Activated T-helper 17 cell treated with anti-CD3 and anti-CD28 coated beads, Interleukin-2, amount 50 U/mL, for 72 hours (primary cell): ENCODE measurements at places on chromosomes 16 and 17.

DNA sequence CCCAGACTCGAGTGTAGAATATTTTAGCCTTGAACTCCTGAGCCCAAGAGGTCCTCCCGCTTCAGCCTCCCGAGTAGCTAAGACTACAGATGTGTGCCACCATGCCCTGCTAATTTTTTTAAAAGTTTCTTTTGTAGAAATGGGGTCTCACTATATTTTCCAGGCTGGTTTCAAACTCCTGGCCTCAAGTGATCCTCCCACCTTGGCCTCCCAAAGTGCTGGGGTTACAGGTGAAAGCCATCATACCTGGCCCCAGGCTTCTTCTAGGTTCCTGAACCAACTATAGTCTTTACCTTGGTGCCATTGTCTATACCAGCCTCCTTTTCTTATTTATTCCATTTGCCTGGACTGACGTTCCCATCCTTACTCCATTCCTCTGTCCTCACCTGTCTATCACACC, 17.1 kb upstream of the PRKAR1A start:
- no peak for ATAC-seq

GRCh38 chr17:4834681-4835020, 1.5 kb downstream of the MINK1 start:
- no peak for ATAC-seq

- ATAC-seq: no peak
These were observed 46.9 kb downstream of the NFATC3 start for GRCh38 chr16:68131813-68132706.

DNA sequence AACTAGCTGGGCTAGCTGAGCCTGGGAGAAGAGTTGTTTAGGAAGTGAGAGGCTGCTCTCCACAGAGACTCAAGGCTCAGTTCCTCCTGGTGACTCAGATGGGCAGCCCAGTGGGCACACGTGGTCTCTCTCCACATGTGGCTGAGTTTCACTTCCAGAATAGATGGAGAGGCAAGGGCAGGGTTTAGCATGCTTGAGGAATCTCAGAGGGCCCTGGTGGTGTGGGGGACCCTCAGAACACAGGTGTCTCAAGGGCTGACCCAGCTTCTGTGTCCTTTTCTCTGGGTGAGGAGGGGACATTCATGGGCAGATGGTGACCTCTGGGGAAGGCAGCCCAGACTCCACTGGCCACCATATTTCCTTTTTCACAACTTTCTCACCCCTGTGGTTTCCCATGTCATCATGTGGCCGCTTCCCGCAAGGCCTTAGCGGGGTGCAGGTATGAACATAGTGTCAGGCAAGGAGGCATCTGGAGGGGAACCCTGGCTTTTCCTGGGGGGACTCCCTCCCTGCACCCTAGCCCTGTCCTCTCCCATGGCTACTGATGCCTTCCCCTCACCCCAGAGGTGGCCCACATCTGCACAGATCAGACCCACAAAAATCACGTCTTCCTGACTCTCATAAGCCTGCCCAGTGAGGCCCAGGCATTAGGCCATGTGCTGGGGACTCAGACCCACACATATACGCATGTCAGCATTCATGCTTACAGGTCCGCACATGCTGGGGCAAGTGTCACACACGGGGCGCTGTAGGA, 3.3 kb downstream of the GRN start:
- ATAC-seq: peak; percentile 16
